Mucosa of gallbladder (tissue), 1 donor: ENCODE measurements at places on chromosomes 4 and X. TPM values are rescaled to one million over a fixed set of nuclear protein-coding genes. Genes with fewer than 3 reads are reported as not detected.

CBLL2 gene
- not detected for total RNA-seq

SCD5 gene
- total RNA-seq: 22.9 TPM

CXCL9 gene
- 0.35 TPM for total RNA-seq

DCLK2 gene
- 14.0 TPM for total RNA-seq

DNA sequence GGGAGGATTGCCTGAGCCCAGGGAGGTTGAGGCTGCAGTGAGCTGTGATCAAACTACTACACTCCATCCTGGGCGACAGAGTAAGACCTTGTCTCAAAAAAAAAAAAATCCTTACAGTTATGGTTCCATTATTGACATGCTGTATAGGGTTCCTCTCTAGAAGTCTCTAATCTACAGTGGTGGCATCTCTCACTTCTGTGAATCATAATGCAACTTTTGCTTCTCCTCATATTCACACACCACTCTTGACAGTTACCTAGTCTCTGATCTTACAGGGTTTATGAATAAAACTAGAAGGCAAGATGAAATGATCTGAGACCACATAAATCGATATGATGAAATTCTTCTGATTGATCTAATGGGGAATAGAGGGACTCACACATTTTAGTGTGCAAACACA is 40.6 kb downstream of the DOCK11 start:
- no peak for DNase-seq

GRCh38 chr4:57136281-57136680 is 26.1 kb upstream of the IGFBP7 start:
- DNase-seq: no peak

DNA sequence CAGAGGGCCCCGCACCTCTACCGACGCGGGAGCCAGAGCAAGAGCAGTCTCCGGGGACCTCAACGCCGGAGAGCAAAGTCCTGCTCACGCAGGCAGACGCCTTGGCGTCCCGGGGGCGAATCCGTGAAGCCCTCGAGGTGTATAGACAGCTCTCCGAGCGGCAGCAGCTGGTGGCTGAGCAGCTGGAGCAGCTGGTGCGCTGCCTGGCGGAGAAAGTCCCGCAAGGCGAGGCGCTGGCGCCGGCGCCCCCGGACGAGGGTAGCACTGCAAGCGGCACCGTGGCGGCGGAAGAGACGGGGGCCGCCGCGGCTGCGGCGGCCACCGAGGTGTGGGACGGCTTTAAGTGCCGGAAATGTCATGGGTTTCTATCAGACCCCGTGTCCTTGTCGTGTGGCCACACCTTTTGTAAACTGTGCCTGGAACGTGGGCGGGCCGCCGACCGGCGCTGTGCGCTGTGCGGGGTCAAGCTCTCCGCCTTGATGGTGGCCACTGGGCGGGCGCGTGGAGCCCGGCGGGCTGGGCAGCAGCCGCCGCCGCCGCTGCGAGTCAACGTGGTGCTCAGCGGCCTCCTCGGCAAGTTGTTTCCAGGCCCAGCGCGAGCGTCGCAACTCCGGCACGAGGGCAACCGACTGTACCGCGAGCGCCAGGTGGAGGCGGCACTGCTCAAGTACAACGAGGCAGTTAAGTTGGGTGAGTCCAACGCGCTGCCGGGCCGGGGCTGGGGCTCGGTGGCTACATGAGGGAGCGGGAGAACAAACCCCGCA is 672 bp downstream of the LONRF3 start:
- no peak for DNase-seq

DNA sequence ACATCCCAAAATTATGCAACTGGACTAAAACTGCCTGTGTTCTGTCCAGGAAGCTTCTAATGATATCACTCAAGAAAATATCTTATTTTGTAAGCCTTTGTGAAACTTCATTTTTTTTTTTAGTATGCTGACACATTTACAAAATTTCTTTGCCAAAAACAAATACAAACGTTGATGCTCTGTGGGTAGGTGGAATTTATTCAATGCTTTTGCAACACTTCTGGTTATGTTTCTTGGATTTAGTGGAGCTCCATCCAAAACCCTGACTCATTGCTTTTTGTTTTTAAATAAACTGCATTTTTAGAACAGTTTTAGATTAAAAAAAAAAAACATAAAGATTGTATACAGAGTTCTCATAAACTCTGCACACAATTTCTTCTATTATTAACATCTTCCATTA is 250.9 kb upstream of the MAOA start:
- DNase-seq: no peak

GRCh38 chr4:122798101-122798500 is 28.5 kb upstream of the FGF2 start:
- DNase-seq: peak; percentile 14

GRCh38 chr4:75841641-75842520 is 60.4 kb downstream of the PPEF2 start:
- no peak for DNase-seq

GRCh38 chr4:7859326-7859725 is 80.3 kb downstream of the AFAP1 start:
- DNase-seq: no peak

DNA sequence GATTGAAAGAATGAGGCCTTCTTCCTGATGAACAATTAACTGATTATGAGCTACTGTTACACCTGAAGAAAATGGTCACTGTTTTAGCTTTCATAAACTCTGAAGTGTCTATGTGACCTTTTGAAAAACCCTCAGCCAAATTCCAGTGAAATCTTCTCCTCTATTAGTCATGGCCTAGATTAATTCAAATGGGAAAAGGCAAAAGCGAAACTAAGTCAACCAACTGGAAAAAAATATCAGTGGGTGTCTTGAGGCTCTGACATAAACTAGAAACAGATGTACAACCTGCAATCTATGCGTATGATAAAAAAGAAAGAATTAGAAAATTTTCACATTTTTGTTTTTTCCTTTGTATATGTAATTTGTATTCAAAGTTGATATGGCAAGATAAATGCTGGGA is 169.4 kb upstream of the BANK1 start:
- DNase-seq: no peak

DNA sequence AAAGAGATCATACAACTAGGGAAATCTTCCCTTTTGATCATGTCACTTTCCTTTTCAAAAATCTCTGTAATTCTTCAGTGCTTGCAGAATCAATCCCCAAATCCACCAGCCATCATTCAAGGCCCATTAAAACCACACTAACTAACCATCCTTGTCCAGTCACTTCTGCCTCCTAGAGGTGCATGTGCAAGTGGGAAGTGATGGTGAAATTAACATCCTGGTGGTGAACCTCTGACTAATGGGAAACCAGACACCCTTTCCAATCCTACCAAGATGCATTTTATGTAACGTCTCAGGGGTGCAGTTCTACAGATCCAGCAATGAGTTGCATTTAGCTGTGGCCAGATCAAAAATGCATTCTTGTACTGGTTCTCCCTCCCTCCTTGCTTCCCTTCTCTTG is 341.8 kb downstream of the RAPGEF2 start:
- DNase-seq: no peak

DNA sequence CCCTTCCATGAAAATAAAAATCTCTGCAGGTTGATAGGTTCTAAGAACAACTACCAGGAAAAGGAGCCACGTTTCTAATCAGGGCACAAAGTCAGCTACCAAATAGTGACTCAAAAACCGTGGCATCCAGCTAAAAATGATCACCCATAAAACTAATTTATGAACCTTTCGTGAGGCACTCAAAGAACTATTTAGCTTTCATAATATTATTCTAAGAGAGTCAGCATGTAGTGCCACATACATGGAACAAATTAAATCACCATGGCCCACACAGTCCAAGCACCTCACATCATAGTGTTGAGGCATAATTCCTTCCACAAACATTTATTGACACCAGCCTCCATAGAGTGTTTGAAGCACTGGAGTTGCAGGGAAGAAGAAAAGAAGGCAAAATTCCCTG is 252.0 kb upstream of the PPARGC1A start:
- DNase-seq: no peak

GRCh38 chrX:33330798-33331197 is 119.4 kb upstream of the DMD start:
- DNase-seq: no peak

DNA sequence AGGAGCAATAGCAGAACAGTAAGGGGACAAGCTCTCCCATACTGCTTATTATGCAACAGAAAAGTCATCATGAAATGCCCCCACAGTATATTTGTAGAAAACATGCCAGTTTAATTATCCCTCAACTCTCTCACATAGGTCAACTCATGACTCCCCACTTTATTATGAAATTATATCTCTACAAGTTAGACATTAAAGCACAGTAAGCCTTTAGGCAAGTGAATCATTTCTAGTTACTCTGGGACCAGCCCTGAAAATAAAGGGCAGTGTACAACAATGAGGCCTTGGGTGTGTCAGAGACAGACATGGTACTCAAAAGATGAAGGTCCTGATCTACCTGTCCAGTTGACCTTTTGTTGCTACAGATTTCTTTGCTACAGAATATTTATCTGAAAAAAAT is 191.9 kb downstream of the FBXW7 start:
- DNase-seq: no peak

DNA sequence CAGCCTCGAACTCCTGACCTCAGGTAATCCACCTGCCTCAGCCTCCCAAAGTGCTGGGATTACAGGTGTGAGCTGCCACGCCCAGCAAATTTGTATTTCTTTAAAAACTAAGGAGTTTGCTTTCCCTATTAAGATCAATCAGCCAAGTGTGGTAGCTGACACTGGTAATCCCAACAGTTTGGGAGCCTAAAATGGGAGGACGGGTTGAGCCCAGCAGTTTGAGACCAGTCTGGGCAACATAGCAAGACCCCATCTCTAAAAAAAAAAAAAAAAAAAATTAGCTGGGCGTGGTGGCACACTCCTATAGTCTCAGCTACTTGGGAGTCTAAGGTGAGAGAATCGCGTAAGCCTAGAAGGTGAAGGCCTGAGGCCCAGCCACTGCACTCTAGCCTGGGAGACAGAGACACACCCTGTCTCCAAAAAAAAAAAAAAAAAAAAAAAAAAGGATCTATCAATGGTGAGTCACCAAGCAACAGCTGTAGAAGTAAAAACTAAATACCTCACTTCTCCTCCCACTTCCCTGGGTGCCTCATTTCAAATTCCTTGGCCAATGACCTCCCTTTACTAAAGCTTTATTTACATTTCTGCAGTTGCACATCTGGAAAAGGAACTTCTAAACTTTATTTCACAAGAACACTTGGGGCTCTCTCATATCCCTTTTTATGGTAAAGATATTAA is 54.5 kb downstream of the LDB2 start:
- no peak for DNase-seq

GRCh38 chrX:7680181-7680580 is 162.8 kb upstream of the VCX start:
- DNase-seq: no peak

DNA sequence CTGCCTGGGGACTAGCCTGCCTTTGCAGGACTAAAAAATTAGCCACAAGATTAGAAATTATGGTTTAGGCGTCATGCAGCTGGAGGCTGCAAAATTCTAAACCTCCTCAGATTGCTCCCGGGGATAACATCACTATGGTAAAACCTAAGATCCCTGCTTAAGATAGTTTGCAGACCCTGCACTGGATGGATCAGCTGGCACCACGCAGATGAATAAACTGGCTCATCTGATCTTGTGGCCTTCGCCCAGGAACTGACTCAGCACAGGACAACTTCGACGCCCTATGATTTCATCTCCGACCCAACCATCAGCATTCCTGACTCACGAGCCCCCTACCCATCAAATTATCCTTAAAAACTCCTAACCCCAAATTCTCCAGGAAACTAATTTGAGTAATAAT is 482.4 kb downstream of the SPRY1 start:
- DNase-seq: no peak

DNA sequence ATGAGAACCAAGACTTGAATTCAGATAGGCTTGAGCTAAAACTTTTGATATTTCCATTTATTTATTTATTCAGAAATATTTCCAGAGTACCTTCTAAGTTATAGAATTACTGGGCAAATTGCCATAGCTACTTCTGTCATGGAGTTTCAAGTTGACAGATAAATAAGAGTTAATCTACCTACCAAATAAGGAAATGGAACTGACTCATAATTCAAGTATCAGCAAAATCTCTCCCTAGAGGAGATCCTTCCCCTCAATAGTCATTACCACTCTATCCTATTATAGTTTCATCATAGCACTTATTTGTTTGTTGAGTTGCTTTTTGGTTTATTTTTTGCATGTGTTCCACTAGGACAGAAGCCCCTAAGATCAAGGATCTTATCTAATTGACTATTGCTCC is 48.8 kb upstream of the CCSER1 start:
- DNase-seq: no peak

DNA sequence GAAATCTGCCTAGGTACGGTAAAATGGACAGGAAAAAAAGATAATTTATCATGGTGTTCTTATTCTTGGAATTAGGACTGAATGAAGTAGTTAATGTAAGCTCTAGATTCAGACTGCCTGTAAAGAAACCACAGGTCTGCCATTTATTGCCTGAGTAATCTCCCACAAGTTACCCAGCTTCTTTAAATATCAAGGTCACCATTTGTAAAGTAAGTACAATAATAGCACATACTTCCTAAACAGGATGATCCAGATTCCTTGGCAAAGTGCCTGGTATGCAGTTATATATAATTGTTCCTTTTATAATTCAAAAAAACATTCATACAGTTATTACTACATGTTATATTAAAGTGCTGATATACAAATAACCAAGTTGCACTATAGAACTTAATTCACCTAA is 368.6 kb downstream of the HNRNPD start:
- peak; percentile 20 for DNase-seq

GRCh38 chr4:7894677-7895181 is 44.9 kb downstream of the AFAP1 start:
- DNase-seq: no peak
